GM12892 (cell line): ENCODE measurements at places on chromosomes 4 and X.

DNA sequence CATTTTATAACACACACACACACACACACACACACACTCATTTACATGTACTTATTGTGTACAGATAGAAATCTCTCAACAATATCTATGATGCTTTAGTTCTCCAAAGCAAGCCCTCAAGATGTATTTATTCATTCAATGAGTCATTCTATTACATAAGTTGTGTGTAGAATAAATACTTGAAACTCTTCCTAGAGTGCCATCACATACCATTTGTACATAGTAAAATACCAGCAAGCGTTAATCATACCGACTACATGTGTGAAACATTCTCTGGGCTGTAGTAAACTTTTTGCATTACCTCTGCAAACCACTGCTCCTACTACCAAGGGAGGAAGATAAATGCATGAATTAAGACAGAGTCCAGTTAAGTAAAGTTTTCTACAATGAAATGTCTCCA lies 70.9 kb downstream of the EPHA5 start:
- no peak for DNase-seq

- DNase-seq: no peak
Measured at GRCh38 chr4:54941994-54942552, 183.3 kb downstream of the KDR start.

DNA sequence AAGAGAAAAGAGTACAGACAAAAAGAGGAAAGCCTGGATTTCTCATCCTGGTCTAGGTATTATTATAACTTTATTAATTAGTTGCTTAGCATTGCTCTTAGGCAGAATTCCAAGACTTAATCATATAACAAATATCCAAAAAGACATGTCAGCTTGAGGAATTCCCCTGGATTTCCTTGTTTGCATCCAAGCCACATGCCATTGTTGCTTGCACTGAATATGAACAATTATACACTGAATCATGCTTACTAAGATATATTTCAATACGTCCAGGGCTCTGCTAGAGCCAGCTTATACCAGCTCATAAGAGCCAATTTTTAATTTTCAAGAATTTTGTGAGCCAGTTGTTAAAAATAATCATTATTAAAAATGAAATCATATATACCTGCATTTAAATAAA lies 5.5 kb upstream of the TLR10 start:
- DNase-seq: no peak

DNA sequence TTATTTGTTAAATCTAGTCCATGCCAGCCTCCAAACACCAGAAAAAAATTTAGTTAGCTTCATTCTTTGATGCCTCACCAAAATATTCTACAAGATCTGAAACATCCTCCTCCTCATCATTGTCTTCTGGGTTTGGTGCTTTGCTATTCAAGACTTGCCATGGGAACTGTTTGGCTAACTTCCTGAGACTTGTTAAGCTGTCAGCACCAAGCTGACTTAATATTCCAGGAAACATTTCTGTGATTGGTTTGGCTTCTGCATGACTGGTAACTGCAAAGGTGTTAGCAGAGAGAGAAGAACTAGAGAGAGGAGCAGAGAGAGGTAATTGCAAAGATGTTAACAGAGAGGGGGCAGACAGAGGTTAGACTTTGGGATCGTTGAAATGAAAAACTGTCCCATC lies 101.3 kb downstream of the PALLD start:
- DNase-seq: no peak

DNA sequence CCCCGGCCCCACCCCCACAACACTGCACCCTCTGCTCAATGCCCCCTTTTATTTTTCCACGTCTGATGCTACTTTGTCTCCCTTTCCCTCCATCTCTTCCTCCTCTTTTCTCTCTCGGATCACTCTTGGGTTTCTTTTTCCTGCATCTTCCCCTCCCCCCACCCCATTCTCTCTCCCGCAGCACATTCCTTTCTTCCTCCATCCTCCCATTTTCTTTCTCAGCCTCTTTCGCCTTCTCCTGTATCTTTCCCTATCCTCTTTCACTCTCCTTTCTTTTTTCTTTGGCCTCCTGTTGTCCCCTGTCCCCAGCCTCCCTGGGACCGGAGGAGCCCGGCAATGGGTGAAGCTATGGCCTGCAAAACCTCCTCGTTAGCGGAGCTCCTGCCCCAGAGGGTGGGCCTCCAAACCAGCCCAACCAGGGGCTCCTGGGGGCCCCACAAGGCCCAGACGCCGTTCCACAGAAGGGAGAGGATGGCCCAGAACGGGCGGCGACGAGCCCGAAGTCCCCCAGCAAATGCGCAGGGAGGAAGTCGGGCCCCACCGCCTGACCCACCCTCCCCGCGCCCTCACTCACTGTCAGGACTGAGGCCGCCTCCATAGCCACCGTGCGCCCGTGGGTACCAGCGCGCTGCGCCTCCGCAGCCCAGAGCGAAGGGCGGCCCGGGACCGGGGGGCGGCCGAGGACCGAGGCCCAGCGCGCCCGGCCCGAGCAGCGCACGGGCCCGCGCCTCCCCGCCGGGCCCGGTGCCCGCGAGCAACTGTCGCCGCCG lies 807 bp downstream of the HMX1 start:
- no peak for DNase-seq

GRCh38 chr4:99381588-99382175 lies 29.1 kb upstream of the ADH1C start:
- DNase-seq: no peak

GRCh38 chr4:1485280-1485679 lies 79.0 kb upstream of the NKX1-1 start:
- DNase-seq: no peak

GRCh38 chr4:99054428-99054994 lies 34.1 kb downstream of the ADH5 start:
- DNase-seq: no peak
